ENCODE measurements at places on chromosomes 12 and 14.
A peak's percentile ranks its signal among the peaks of the same experiment; 100 is the strongest.

DNA sequence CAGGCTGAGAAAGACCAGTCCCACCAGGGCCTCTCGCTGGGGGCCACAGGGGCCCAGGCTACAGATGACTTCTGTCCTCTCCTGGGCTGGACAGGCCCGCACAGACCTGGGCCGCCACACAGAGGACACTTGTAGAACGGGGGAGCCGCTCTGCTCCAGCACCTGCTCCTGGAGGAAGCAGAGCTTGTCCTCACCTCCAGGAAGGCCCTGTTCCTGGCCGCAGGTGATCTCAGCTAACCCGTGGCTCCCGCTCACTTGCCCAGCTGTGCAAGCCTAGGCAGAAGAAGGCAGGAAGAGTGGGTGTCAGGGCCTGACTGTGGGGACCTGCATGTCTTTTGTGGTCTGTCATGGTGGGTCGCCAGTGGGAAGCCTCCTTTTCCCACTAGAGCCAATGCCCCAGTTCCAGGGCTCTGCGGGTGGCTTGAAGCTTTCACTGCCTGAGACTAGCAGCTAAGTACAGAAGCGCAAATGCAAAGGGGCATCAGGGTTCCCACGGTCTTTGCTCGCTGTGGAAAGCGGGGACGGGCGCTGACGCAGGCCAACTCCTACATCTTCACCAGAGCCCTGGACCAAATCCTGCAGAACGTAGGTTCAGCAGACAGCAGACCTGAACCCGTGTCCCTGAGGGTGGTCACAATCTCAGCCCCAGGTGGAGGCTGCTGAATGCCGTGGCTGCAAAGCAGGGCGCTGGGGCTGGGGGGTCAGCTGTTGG is 8.8 kb upstream of the CEP170B start:
- DNase-seq, result no peak

DNA sequence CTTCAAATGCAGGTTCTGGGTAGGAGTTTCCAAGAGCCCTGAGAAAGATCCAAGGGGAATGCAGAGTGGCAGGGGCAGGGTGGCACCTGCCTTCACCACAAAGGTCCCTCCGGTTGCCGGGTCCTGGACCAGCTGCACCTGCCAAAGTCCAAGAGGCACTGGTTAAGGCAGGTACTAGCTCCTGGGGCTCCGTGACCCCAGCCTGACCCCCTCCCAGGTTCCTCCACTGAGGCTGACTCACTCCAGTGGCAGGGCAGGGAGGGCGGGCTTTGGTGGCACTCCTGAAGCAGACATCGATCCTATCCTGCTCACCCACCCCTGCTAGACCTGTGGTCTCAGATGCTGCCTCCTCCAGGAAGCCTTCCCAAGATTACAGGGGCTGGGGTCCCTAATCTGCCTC is 11.4 kb downstream of the RPS6KL1 start:
- no peak for DNase-seq

DNA sequence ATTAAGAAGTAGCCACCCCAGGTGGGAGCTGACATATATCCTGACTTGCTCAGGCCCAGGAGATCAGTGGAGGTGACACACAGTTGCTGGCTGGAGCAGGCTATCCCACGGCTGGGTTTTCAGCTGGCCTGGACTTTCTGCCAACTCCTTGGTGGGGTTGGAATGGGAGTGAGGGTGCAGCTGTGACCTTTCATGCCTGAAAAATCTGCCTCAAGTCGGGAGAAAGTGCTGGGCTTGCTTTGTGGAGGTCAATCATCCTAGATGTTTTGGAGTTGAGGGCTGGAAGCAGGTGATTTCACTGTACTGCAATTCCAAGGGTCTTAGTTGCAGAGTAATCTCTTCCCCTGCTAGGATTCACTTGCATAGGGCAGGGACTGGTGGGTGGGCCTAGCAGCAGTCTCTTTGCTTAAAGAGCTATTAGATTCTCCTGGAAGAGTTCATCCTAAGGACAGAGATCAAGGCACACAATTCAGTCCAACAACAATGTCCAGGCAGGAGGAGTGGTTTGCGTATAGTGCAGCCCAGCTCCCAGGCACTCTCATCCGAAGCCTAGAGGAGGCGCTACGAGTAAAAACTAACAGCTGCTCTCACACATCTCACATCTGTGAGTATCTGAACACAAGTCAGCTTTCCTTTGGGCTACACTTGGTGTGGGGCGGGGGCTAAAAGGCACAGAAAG is 98.1 kb downstream of the GAS2L3 start:
- no peak for DNase-seq

- DNase-seq, result no peak
Observed at GRCh38 chr14:50590464-50590863, 30.5 kb downstream of the ATL1 start.

- no peak for DNase-seq
Observed at GRCh38 chr14:68655911-68656316, 137.0 kb downstream of the ZFP36L1 start.

GRCh38 chr14:84987042-84987441 is 542.9 kb upstream of the FLRT2 start:
- no peak for DNase-seq

GRCh38 chr12:43309959-43310358 is 242.0 kb downstream of the ADAMTS20 start:
- peak; percentile 33 for DNase-seq

DNA sequence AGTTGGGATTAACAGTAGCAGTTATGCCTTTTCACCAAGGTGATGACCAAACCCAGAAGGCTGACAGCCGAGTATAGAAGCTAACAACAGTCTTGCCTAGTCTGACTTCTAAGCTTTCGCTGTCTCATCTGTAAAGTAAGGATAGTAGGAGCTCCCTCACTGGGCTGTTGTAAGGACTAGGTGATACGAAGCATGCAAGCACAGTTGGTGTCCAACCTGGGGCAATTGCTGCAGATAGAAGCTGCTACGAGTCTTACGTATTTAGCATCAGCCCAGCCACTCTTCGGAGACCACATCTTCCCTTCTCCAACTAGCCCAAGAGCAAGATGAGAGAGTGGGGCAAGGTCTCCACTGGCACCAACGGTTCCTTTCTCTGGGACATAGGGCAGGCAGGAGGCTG is 6.0 kb downstream of the HAL start:
- DNase-seq, result no peak

- no peak for DNase-seq
Observed at GRCh38 chr12:53338017-53338416, 1.9 kb upstream of the SP7 start.

DNA sequence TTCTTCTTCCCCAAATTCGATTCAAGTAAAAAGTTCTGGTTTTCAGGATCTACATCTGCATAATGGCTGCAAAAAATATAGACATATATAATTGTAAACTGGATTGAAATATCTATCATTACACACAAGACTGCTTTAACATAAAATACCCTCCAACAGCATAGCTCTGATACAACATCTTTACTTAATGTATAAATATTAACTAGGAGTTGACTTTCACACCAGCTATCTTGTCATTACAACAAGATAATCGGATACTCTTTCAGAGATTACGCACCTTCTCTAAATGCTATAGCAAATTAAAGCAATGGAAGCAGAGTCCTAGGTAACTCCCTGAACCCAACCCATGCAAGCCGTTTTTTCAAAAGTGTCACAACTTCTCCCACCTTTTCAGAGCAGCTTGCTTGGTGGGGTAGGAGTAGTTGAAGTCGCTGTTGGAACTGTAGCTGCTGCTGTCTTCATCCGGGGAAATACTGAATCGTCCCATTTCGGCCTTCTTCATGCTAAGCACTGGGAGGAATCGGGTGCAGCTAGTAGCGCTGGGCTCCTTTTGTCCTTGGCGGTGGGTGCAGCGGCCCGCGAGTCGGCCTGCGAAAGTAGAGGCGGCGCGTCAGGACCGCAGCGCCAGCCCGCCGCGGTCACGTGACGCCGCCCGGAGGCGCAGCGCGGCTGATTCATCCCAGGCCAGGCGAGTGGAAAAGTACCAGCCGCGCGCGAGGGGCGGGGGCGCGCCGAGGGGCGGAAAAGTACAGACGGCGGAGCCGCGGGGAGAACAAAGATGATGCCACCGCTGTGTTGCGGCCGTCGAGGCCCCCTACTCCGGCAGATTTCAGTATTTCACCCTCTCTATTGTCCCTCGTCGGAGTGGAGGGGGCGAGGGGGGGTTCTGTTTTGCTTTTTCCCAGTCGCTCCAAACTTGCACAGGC is 1.5 kb downstream of the SLC38A2 start:
- DNase-seq, result peak; percentile 81

- no peak for DNase-seq
Observed at GRCh38 chr14:84937016-84937415, 592.9 kb upstream of the FLRT2 start.

GRCh38 chr12:95487024-95487423 is 13.1 kb downstream of the METAP2 start:
- DNase-seq, result no peak

GRCh38 chr12:53482626-53483168 is 16.6 kb downstream of the MAP3K12 start:
- DNase-seq, result no peak

- DNase-seq, result no peak
Observed at GRCh38 chr12:6201826-6202225, 1.6 kb downstream of the CD9 start.

- no peak for DNase-seq
Observed at GRCh38 chr14:91252871-91253794, 8.6 kb upstream of the GPR68 start.

- DNase-seq, result no peak
Observed at GRCh38 chr12:1644534-1645438, 15.8 kb downstream of the WNT5B start.

DNA sequence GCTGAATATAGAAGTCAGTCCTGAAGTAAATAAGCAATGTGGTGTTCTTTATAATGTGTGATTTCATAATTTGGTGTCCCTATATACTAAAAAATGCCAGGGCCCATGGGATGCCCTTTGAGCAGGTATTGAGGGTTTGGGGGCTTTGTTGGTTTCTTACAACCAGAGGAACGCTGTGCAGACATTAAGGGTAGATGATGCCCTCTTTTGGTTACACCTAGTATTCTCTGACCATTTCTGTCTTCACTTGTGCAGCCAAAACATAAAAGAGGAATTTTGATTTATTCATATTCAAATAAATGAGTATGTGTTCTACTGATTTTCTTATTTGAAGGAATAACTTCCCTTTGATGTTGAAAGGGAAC is 3.0 kb downstream of the LGR5 start:
- DNase-seq, result no peak

DNA sequence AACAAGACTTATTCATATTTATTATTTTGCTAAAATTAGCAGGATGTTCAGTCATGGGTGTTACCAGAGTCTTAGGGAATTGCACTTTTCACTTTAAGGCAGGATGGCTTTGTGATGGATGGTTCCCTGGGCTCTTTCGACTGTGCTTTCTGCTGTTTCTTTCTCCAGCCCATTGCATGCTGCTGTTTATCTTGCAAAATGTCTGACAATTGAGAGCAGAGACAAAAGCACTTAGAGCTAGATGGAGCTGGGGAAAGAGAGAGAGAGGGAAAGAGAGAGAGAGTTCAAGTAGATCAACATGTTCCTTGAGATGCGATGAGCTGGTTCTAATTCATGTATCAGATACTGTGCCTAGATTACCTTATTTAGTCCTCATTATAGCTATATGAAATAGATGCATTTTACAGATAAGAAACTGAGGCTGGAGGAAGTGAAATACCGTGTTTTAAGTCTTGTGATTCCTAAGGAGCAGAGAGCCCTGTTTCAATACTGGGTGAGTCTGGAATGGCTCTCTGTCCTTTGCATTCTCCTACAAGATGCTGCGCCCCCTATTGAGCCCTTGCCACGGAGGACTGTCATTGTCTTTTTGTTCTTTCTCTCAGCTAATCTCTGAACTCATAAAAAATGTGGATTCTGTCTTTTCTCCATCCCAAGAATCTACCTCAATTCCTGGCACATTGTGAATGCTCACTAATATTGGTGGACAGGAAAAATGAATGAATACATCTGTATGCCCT is 227.9 kb downstream of the ALG10B start:
- no peak for DNase-seq

- no peak for DNase-seq
Observed at GRCh38 chr12:16607906-16608775, 2.2 kb upstream of the LMO3 start.

GRCh38 chr14:51860164-51860824 is at the start of gene GNG2:
Gene GNG2 (plus strand): TSS chr14:51860612. CDS start chr14:51950679, 90,067 bp downstream.
- peak; percentile 80 for DNase-seq

DNA sequence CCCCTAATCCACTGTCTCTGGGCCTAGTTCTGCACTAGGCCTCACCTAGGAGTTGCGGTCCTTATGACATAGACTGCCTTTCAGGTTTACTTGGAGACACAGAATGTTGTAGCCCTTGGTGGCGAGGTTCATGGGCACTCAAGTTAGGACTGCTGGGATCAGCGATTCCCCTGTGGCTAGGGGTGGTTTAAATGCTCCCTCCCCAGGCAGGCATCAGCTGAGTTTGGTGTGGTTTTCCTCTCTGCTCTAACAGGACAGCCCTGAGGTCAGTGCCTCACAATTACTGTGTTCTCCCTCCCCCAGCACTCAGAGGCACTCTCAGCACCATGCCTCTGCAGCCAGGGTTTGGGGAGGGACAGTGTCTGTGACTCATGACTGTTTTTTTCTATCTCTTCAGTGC is 22.2 kb upstream of the RDH16 start:
- no peak for DNase-seq

- DNase-seq, result no peak
Observed at GRCh38 chr12:16504200-16504599, 101.8 kb downstream of the LMO3 start.

DNA sequence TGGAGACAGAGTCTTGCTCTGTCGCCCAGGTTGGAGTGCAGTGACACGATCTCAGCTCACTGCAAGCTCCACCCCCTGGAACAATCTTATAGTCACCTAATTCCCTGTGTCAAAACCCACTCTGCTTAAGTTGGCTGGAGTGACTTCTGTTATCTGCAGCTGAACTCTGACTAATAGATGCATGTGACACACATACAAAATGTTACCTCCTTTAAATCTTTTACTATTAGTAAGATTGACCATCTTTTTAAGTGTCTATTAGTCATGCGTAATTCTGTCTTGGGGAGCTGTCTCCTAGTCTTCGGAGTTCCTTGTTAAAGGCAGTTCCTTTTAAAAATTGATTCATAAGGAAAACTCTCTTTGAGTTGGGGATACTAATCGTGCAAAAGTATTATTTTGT is 7.4 kb downstream of the IFI27L1 start:
- DNase-seq, result no peak

- no peak for DNase-seq
Observed at GRCh38 chr12:131103669-131104462, 150.2 kb downstream of the ADGRD1 start.

- DNase-seq, result no peak
Observed at GRCh38 chr14:33814010-33814409, 136.9 kb downstream of the EGLN3 start.

DNA sequence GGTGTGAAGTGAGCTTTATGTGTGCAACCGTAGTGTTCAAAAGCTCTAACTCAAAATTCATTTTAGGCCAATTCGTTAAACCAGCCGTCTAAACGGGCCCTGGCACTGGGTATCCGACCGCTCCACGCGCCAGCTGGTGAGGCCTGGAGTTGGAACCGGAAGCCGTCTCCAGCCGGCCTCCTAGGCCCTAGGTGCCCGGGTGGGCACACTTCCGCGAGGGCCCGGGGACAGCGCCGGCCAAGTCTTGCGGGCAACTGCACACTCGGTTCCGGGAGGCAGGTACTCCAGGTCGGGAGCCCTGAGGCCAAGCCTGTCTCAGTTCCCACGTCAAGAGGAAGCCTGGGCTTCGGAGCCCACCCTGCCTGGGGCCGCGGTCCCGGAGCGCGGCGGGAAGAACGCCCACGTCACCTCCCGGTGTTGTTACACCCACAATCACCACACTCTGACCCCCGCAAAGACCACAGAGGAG is 16.2 kb downstream of the OTX2 start:
- no peak for DNase-seq

Measured in KG1 (cell line).